GM12864 (cell line): ENCODE measurements at places on chromosomes 12 and 14.

- peak; percentile 59 for DNase-seq
Observed at GRCh38 chr12:96343347-96343954, 56.8 kb downstream of the CDK17 start.

- DNase-seq = no peak
Observed at GRCh38 chr12:104656383-104656782, 199.6 kb downstream of the CHST11 start.

GRCh38 chr14:105980224-105980623 lies 453.8 kb downstream of the TMEM121 start:
- DNase-seq = no peak

GRCh38 chr12:75322464-75322863 lies 7.7 kb downstream of the CAPS2 start:
- DNase-seq = no peak

DNA sequence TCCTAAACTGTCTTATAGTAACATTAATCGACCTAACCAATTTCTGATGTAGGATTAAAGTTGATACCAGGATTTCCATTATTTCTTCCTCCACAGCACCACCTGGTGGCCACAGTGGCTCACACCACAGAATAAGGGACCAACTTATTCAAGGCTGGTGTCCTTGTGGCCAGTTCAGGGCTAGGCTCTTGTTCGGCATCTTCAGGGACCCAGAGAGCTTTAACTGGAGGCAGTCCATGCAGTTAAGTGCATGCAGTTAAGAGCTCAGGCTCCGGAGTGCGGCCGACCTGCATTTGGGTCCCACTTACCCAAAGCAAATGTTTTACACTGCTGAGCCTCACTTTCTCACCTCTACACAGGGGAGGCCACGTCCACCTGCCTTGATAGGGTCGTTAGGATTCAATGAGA lies 42.0 kb upstream of the GPR68 start:
- DNase-seq = peak; percentile 36

GRCh38 chr14:74583689-74584434 lies 28.2 kb downstream of the LTBP2 start:
- no peak for DNase-seq

DNA sequence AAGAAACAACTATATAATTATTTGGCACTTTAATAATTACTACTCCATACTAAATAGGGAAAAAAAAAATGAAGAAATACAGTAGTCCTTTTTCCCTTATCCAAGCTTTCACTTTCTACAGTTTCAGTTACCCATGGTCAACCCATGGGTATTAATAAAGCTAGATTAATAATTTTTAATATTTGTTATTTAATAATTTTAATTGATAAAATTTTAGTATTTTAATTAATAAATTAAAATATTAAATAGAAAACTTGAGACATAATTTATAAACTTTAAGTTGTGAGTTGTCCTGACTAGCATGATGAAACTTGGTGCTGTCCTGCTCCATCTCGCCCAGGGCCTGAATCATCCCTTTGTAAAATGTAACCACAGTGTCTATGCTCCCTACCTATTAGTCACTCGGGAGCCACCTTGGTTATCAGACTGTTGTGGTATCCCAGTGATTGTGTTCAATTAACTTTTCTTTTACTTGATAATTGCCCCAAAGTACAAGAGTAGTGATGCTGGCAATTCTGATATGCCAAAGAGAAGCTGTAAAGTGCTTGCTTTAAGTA lies 71.8 kb downstream of the PAWR start:
- DNase-seq = no peak

DNA sequence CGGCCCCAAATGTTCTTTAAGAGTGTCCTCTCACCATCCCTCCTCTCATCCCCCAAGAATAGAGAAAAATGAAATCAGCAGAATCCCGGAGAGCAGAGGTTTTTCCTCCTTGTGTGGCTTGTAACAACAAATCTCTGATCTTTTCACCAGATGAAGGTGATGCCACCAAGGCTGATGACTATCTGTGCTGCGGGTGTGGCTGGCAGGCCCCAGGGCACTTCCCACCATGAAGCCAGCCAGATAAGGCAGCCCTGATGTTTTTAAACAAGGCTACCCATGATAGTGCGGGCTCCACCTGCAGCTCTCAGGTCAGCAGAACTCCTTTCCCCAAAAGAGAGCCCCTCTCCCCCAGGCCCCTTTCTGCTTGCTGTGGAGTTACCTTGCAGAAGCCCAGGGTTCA lies 58.0 kb upstream of the PARP11 start:
- no peak for DNase-seq

DNA sequence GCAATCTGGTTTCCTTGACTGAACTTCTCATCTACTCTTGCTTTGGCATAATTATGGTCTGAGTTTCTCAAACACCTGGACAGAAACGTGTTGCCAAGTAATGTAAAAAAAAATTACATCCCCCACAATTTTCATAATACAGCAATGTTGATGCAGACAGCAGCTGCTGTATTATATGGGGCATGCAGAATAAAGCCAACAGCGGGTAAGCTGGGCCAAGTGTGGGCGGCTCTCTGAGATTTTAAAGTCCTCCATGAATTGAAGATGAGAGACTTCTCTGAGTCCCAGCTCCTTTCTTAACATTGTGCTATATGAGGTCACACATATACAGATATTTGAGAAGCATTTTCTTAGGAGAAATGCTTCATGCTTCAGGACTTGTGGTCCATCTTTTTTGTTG lies 881.2 kb downstream of the GALC start:
- no peak for DNase-seq
